Subcutaneous preadipocyte (primary cell): ENCODE measurements at places on chromosomes 7 and 10. TPM values are rescaled to one million over a fixed set of nuclear protein-coding genes. Genes with fewer than 3 reads are reported as not detected.

Gene TRRAP
- total RNA-seq = 14.3 and 19.0 TPM in 2 replicates

Gene ADAM22
- 0.73 and 0.98 TPM in 2 replicates for total RNA-seq

Gene BEND7
- 1.4 and 1.5 TPM in 2 replicates for total RNA-seq

Gene RET
- total RNA-seq = under 0.01 and 0.37 TPM in 2 replicates

Gene TUBAL3
- not detected in 2 replicates for total RNA-seq

Gene CYP17A1
- not detected in 2 replicates for total RNA-seq

Gene TRPV5
- not detected in 2 replicates for total RNA-seq

Gene IL15RA
- 4.5 and 9.9 TPM in 2 replicates for total RNA-seq

Gene HTRA1
- 168 and 310 TPM in 2 replicates for total RNA-seq

Gene GSAP
- total RNA-seq = 2.3 and 5.1 TPM in 2 replicates

Gene GPR158
- 0.20 and 0.37 TPM in 2 replicates for total RNA-seq

Gene TCAF2
- total RNA-seq = 3.7 and 5.9 TPM in 2 replicates

Gene FEZF1
- not detected in 2 replicates for total RNA-seq

Gene NKX6-2
- not detected in 2 replicates for total RNA-seq

Gene NODAL
- total RNA-seq = not detected in 2 replicates

Gene PRLHR
- not detected in 2 replicates for total RNA-seq

Gene PPP1R3C
- total RNA-seq = 2.6 and 4.1 TPM in 2 replicates

Gene CLDN4
- 2.6 and 4.7 TPM in 2 replicates for total RNA-seq

Gene PRTFDC1
- 7.0 and 8.8 TPM in 2 replicates for total RNA-seq
